ENCODE measurements at places on chromosomes 16 and 17.
A peak's percentile ranks its signal among the peaks of the same experiment; 100 is the strongest.

GRCh38 chr17:62075308-62075815 lies 10.3 kb upstream of the MED13 start:
- peak; percentile 27 for DNase-seq

GRCh38 chr17:72931635-72932034 lies 160.9 kb downstream of the SLC39A11 start:
- DNase-seq = no peak

GRCh38 chr16:70157105-70157476 lies 16.5 kb upstream of the CLEC18C start:
- DNase-seq = no peak

DNA sequence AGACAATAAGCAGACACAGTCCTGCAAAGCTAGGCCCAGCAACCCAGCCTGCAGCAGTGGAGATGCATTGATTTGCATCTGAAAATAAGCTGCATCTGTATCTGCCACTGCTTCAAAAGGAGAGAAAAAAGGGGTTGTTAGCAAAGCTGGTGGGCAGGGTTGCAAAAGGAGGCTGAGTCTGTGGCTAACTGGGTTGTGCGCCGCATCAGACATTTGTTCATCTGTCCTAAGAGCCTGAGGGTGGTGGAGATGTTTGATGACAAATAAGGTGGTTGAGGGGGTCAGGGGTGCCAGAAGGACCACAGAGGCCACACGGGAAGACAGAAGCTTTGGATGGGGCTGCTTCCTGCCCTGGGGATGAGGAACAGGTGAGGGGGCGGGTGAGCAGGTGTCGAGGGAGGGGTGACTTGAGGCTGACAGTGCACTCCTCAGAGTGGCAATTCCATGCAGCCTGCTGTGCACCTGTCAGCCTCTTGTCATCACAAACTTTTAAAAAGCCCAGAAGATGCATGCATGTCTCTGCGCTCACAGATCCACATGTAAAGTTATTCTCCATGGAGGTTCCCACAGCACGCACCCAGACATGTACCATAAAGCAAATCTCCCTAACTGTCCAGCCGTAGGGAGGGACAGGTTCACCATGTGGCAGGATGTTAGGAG lies 35.4 kb downstream of the WSB1 start:
- DNase-seq = no peak

GRCh38 chr16:1048442-1049112 lies 24.0 kb upstream of the SSTR5 start:
- DNase-seq = peak; percentile 36

- no peak for DNase-seq
Measured at GRCh38 chr16:58462499-58462996, 37.4 kb upstream of the NDRG4 start.

DNA sequence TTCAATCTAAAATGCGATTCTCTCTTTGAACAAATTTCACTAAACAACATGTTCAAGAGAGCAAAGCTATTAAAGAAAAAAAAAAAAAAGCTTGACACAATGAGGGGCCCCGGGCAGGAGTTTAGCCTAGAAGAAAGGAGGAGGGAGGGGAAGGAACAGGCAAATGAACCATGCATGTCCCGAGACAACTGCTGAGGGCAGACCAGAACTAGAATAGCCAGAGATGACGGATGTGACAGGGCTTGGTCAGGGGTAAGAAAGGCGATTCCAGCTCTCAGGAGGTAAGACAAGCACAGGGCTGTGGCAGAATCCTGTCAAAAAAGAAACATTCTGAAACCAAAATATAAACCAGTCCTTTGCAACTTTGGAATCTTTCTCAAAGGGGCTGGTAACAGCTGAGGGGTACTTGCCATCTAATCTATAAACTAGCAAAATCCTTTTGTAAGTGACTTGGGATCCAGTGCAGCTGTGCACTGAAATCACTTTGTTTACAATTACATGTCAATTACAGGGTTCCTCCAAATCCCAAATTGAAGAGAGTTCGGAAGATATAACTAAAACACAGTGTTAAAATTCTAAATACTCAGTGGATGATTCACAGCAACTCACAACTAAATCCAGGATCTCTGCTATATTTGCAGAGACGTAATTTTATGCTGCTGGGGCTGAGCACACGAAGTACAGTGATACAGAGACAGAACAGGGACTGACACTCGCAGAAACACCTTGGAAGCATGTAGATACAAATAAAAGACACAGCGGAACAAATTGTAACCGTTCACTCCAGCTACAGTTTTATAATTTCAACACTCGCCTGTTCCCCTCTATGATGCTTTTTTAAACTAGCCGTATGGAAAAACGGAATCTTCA lies 567.4 kb upstream of the ZFHX3 start:
- DNase-seq = no peak

DNA sequence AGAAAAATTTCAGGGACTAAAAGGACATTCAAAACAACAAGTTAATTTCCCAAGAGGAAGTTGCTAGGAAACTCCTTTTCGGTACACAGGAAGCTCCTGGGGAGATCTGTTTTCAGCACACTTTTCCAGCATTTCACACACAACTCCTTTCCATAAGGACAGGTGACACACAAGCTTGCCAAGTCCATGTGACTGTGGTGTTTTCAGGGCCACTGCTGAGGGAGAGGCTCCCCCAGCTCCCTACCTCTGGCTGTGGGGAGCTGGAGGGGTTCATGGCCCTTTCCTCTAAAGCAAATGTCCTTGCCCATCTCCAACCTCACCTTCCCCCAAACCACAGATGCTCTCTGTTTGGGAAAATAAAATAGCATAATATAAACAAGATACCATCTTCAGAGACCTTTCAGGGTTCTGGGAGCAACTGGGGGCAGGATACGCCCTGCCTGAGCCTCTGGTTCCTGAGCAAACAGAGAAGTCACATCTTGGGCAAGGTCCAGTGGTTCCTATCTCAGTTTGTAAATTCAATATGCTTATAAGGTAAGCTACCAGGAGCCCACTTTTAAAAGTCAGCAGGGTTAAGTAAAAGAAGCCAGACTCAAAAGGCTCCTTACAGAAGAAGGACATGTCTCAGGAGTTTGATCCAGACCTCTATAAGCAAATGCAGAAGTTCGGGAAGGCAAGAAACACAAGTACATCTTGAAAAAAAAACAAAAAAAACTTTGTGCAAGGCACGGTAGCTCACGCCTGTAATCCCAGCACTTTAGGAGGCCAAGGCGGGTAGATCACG lies 3.0 kb downstream of the PDZD9 start:
- no peak for DNase-seq

DNA sequence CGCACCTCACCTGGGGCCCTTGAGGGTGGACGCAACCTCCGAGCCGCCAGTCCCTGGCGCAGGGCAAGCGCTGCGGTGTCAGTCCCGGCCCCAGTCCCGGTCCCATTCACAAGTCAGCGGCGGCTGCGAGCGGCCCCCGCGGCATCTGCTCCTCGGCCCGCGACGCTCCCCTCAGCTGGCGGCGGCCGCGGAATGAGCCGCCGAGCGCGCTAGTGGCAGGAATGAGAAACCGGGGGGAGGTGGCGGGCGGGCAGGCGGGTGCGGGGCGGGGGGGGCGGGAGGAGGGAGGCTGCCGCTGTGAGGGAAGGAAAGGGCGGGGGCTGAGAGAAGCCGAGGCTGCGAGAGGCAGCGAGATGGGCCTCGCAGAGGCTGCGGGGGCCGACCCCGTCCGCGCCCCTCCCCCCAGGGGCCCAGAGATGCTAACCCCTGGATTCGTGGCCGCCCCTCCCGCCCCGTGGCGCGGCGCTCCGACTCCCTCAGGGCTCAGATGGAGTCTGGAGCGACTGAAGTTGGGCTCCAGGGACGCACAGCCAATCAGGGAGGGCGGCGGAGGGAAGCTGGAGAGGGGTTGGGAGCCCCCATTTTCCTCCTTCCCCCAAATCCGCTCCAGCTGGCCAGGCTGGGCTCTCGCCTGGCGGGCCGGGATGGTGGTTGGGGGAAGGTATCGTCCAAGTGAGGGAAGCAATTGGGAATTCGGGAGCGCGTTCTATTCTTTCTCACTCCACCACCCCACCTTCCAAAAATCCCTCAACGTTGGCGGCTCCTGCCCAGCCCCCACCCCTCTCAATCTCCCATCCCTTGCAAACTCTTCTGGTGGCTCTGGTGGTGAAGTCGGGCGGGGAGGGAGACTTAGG lies at the start of gene CDH11:
CDH11 (minus strand) TSS at position 194 of the 854 bp plus-strand sequence. CDS start 117,194 bp downstream, outside the sequence.
- DNase-seq = peak; percentile 97

DNA sequence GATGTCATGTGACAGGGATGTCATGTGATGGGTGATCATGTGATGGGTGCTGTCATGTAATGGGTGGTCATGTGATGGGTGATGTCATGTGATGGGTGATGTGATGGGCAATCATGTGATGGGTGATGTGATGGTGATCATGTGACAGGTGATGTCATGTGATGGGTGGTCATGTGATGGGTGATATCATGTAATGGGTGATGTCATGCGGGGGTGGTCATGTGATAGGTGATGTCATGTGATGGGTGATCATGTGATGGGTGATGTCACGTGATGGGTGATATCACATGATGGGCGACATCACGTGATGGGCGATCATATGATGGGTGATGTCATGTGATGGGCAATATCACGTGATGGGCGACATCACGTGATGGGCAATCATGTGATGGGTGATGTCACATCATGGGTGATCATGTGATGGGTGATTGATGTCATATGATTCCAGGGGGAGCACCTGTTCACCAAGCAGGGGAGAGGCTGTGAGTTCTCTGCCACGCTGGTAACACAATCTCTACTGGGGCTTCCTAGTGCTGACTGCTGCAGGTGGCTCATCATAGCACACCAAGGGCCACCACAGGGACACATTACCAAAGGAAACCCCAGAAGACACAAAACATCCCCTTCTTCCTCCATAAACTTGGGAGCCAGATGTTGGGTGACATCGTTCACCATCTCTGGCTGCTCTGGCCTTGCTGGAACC lies 16.5 kb downstream of the CD300LB start:
- DNase-seq = no peak

- peak; percentile 14 for DNase-seq
Measured at GRCh38 chr16:21166561-21166961, 8.1 kb downstream of the LDAF1 start.

- no peak for DNase-seq
Measured at GRCh38 chr17:63985387-63986140, 12.6 kb upstream of the PRR29 start.

GRCh38 chr17:12510535-12510934 lies 155.2 kb upstream of the MYOCD start:
- peak; percentile 68 for DNase-seq

DNA sequence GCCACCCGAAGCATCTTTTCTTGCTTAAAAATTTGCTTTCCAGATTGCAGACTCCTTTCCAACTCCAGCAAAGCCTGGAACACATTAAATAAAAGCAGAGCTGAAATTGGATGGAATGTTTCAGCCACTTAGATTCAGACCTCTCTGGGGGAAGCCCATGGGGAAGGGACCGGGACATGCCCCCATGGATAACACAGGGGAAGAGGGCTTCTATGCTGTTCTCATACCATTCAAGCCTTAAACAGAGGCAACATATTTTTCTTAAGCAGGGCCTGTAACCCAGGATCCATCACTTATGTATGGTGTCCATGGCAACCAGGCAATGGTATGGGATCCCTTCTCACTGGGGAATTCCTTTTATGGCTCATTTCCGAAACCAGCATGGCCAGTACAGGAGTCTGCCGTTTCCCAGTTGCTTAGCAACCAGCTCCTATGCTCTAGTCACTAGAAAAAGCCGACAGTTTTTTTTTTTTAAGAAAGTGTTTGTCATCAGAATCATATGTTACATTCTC lies 62.0 kb upstream of the MARCHF10 start:
- DNase-seq = peak; percentile 93

DNA sequence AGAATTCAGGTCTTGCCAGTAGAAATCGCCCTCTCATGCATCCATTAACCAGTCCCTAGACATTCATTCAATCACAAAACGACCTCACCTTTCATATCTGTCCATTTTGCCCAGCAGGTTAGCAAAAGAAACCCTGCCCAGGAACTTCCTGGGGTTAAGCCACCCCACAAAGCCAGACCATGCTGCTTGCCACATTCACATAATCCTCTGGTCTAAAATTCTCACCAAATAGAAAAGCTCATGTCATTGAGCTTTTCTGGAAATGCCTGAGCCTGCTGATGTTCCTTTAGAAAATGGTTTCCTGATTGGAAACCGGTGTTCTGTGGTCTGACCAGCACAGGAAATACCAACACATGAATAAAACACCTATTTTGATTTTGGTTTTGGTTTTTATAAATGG lies 21.6 kb upstream of the DYNLRB2 start:
- no peak for DNase-seq

DNA sequence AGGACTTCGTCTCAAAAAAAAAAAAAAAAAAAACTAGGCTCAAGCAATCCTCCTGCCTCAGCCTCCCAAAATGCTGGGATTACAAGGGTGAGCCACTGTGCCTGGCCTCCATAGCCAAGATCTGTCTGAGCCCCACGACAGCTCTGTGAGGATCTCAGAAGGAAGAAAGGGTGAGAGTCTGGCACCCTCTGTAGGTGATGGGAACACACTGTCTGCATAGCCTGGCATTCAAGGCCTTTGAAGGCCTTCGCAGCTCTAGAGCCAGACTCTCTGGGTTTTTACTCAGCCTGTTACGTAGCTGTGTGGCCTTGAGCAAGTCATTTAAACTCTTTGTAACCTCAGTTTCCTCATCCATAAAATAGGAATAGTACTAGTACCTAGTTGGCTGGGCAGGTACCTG lies 6.3 kb upstream of the XPO6 start:
- DNase-seq = peak; percentile 63

DNA sequence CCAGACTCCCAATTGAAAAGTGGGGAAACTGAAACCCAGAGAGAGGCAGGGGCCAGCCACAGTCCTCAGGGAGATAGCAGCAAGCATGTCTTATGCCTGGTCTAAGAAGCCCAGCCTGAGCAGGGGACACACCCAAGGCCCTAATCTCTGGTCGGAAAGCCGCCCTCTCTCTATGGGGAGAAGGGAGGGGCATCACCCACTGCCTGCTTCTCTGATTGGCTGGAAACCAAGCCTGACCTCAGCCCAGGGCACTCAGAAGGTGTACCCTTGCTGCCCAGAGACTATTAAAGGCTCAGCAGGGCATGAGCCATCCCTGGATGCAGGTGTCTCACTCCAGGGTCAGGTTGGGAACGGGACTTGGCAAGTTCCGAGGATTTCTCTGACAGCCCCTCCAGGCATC lies 5.7 kb upstream of the KRT13 start:
- no peak for DNase-seq

GRCh38 chr17:39131616-39132015 lies 19.8 kb downstream of the PLXDC1 start:
- DNase-seq = peak; percentile 74

DNA sequence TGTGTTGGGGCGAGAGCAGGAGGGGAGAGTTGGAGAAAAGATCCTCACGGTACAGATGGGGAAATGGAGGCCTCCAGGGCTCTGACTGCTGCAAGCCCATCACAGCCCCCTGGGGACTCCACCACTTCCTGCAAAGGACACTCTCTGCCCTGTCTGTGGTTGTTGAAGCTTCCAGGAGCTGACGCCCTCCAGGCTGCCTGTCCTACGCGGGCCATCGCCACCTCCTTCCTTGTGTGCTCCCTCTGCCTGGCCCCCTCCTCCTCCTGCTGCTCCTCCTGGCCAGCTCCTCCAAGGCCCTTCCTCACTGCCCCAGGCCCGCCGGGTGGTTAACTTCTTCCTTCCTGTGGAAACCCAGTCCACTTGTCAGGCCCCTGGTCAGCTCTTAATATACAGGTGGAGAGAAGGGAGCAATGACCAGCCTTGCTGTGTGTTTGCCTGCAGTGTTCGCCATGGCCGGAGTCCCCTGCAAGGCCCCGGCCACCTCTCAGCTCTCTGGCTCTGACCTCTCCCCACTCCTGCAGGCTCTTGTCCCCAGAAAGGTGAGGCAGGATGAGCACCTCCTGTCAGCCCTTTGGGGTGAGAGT lies 18.4 kb upstream of the STAC2 start:
- peak; percentile 19 for DNase-seq

- no peak for DNase-seq
Measured at GRCh38 chr17:57607553-57608120, 137.5 kb downstream of the CCDC182 start.

All from fibroblast of upper back skin (primary cell).